Activated T-helper 1 cell treated with anti-CD3 and anti-CD28 coated beads, Interleukin-12 subunit alpha, Interleukin-12 subunit beta, Interleukin-2, Interleukin-4 antibody, amounts not matched to agents 30 ng/mL and 10 ng/mL and 1 ng/mL, durations not matched to agents 14 hours and 24 hours and 36 hours (primary cell): ENCODE measurements at places on chromosomes 16 and 17. TPM values are rescaled to one million over a fixed set of nuclear protein-coding genes. Genes with fewer than 3 reads are reported as not detected.

The TNK1 gene
- 3.8 and 4.9 TPM in 2 replicates for total RNA-seq

The SEZ6L2 gene
- 0.16 and 0.32 TPM in 2 replicates for total RNA-seq

DNA sequence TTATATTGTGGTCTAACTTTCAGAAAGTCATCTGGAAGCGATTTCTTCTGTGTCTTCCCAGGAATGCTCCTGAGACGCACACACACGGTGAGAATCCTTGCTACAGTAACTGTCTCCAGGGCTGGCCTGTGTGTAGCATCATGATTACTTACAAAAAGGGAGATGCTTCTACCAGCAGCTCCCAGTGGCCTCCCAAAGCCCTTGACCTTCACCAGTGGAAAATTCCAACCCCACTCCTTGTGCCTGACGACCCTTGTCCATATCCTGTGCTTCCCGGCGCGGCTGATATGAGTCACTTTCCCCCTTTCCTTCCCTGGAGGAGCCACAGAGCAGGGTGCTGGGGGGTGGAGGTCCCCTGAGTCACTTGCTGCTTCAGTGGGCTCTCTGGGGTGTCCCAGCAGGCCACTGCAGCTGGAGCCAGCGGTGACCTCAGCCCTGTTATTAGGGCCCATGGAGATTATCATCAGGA is 22.1 kb upstream of the NAT9 start:
- peaks cover 2% of the 10 kb centered on the region for H3K27me3 ChIP-seq
- H3K4me3 ChIP-seq, result no peak overlapping the region
- no peak overlapping the region for H3K27ac ChIP-seq
- H3K4me1 ChIP-seq, result no peaks in the 10 kb centered on the region

GRCh38 chr16:75774197-75774596 is 47.9 kb upstream of the CPHXL start:
- no peak for DNase-seq
- H3K4me1 ChIP-seq, result no peaks in the 10 kb centered on the region
- H3K36me3 ChIP-seq, result no peaks in the 10 kb centered on the region
